Activated naive CD4-positive, alpha-beta T cell treated with anti-CD3 and anti-CD28 coated beads for 36 hours (primary cell): ENCODE measurements at places on chromosomes 6 and 20. TPM values are rescaled to one million over a fixed set of nuclear protein-coding genes. Genes with fewer than 3 reads are reported as not detected.

- no peak overlapping the region for H3K27ac ChIP-seq
- H3K36me3 ChIP-seq: no peaks in the 10 kb centered on the region
- no peak for DNase-seq
- peaks cover 1% of the 10 kb centered on the region for H3K4me1 ChIP-seq
- no peak overlapping the region for H3K4me3 ChIP-seq
- H3K27me3 ChIP-seq: no peaks in the 10 kb centered on the region
These were observed 35.9 kb downstream of the SLC2A12 start for GRCh38 chr6:134016558-134016814.

DNA sequence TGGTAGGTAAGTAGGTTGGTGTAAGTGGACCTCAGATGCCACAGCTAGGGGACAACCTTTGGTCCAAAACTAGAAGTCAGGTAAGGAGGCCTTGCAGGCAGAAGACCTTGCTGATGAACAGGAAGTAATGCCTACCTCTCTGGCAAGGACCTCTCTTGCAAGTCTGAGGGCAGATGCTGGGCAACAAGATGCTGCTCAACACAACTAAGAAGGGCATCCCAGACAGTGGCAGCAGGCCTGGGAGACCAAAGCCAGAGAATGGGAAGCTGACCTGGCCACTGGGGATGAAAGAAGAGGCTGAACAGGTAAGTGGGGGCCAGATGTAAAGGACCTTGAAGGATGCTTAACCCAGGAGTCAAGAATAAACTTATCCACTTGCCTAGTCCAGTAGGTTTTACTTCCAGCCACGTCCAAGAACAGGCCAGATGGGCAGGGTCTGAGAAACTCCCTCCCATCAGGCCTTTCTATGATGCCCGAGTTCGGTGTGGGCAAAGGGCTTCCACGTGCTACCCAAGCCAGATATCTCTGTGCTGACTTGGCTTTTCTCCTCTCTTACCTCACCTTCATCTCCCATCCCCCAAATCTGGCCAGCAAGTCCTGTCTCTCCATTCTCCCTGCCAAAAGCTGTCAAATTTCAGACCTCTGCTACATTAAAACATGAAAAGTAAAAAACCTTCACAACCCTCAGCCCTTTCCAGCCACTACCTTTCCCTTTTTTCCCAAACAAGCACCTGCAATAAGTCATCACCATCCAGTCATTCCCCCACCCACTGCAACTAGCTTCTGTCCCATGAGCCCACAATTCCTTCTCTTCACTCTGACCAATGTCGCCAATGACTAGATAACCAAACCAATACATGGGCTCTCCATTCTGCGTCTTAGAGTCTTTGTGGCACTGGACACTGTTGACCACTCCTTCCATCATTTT is 11.5 kb upstream of the PLCG1 start:
- H3K27ac ChIP-seq: no peak overlapping the region
- H3K4me3 ChIP-seq: no peak overlapping the region
- no peaks in the 10 kb centered on the region for H3K27me3 ChIP-seq

Gene RCAN2
- 0.37 TPM for total RNA-seq

GRCh38 chr20:15564981-15565380 is 1008.3 kb downstream of the KIF16B start:
- H3K27ac ChIP-seq: no peak overlapping the region
- no peaks in the 10 kb centered on the region for H3K36me3 ChIP-seq

Gene DPPA5
- total RNA-seq: not detected

GRCh38 chr6:114342086-114342825 is 567 bp downstream of the HS3ST5 start:
- no peak overlapping the region for H3K4me3 ChIP-seq
- DNase-seq: no peak
- no peak overlapping the region for H3K27ac ChIP-seq

DNA sequence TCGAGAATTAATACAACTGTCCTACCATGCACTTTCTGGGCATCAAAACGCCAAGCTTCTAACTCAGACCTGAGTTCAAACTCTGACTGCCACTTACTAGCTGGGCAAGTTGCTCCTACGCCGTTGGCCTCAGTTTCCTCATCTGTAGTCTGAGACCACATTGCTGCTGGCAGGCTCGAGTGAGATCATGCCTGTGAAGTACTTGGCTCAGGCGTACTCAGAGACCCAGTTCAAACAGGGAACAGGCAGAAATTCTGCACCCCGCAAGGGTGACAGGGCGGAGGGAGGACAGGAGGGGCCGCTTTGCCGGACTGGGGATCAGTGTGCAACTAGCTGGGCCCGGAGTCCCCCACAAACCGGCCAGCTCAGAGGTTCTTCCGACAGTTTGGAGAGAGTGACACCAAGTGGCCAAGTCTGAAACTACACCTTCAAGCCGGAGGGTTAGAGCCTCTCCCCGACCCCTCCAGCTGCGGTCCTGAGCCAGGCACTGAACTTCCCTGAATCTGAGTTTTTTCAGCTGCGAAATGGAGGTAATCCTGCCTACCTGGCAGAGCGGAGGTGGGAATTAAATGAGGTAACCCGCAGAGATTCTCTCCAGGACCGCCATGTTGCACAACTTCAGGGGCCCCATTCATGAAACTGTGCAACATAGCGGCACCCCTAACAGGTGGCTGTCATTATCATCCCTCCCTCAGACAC is 46.0 kb upstream of the PTPN1 start:
- peaks cover 11% of the 10 kb centered on the region for H3K4me1 ChIP-seq
- no peak overlapping the region for H3K4me3 ChIP-seq
- no peaks in the 10 kb centered on the region for H3K36me3 ChIP-seq
- H3K27me3 ChIP-seq: no peaks in the 10 kb centered on the region

GRCh38 chr20:49706630-49707091 is 7.0 kb downstream of the B4GALT5 start:
- H3K36me3 ChIP-seq: peaks cover 3% of the 10 kb centered on the region
- no peak overlapping the region for H3K27ac ChIP-seq
- no peaks in the 10 kb centered on the region for H3K27me3 ChIP-seq
- peaks cover 37% of the 10 kb centered on the region for H3K4me1 ChIP-seq
- DNase-seq: no peak
- no peak overlapping the region for H3K4me3 ChIP-seq

Gene KHDC1L
- not detected for total RNA-seq

Gene MEP1A
- not detected for total RNA-seq

Gene CTCFL
- total RNA-seq: not detected

Gene PRDM13
- total RNA-seq: not detected

GRCh38 chr6:13417954-13418353 is 69.4 kb downstream of the GFOD1 start:
- DNase-seq: no peak
- H3K36me3 ChIP-seq: peaks cover 5% of the 10 kb centered on the region
- H3K4me3 ChIP-seq: no peak overlapping the region
- H3K27ac ChIP-seq: no peak overlapping the region

DNA sequence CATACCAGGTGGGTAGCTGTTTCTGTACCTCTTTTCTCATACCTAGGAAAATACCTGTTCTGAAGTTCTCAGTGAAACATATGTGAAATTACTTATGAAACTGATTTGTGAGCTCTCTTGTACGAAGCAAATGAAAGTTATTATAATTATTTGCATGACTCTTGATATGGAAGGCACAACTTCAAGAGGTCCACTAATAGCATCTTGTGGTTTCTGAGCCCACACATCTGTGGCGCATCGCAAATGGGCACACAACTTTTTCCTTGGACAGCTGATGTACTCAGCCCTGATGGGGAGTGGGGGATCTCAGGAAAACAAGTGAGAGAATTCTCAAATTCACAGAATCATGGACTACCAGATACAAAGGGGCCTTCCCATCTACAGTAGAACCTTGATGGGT is 432.3 kb downstream of the CD83 start:
- H3K4me3 ChIP-seq: no peak overlapping the region
- no peaks in the 10 kb centered on the region for H3K4me1 ChIP-seq
- no peak for DNase-seq
- no peak overlapping the region for H3K27ac ChIP-seq
- no peaks in the 10 kb centered on the region for H3K36me3 ChIP-seq

DNA sequence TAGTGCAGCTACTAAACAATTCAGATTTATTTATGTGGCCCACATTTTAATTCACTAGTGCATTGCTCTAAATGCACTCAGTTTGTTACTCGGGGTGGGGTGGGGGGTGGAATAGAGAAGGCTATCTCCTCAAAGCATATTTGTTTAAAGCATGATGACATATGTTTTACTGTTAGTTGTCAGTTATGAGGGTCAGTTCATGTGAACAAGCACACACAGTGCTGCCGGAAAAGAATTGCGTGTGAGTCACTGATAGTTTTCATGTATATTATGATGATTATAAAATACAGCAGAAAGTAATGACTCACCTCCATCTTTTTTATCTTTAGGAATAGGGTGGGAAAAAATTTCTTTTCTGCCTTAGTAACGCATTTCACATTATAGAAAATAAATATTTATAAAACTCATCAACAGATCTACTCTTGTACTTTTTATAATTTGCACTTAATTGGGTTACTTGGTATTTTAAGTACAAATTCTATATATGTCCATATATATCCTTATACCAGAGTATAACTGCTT is 42.2 kb upstream of the STXBP5 start:
- H3K27ac ChIP-seq: no peak overlapping the region
- H3K4me3 ChIP-seq: no peak overlapping the region
- no peak for DNase-seq
- H3K4me1 ChIP-seq: peaks cover 3% of the 10 kb centered on the region

- peaks cover 3% of the 10 kb centered on the region for H3K36me3 ChIP-seq
- peak; percentile 20 for DNase-seq
- H3K27me3 ChIP-seq: no peaks in the 10 kb centered on the region
- peak within 1 kb of the TSS; percentile 44 for H3K4me3 ChIP-seq
- H3K27ac ChIP-seq: no peak within 1 kb of the TSS
These were observed at the start of gene ERVFRD-1 for GRCh38 chr6:11110921-11111768. TSS of gene ERVFRD-1 (minus strand) at chr6:11111725. CDS start at chr6:11105310, 6,415 bp downstream.

Gene DCDC2
- not detected for total RNA-seq

Gene TRIM31
- 0.17 TPM for total RNA-seq

Gene MCM9
- 16.4 TPM for total RNA-seq
